IMR-90 (cell line): ENCODE measurements at places on chromosomes 1 and 21.
A peak's percentile ranks its signal among the peaks of the same experiment; 100 is the strongest.

DNA sequence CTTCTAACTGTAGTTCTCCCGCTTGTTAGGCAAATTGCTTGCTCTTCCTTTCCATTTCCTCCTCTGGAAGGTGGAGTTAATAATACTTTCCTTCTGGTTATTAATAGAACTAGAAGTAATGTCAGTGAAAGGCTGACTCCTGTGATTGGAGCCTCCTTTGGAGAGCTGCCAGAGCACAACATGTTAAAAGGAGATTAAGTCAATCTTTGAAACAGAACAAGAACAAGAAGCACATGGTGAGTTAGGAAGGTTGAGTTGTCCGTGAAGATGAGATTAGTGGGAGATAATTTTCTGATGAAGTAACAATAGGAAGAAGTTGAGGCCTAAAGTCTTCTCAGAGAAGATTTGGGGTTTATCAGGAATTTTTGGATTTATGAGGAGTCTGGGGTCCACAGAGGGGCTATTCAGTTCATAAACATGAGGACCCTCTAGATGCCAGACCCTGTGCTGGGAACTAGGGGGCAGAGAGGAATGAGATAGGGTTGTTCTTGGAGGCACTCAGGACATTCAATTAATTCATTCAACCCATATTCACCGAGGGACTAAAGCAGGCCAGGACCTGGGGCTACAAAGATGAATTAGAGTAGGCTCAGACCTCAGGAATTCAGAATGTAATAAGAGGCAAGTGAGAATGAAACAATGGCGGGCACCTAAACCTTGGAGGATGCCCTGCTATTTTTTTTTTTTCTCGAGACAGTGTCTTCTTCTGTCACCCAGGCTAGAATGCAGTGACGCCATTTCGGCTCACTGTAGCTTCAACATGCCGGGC lies 40.7 kb upstream of the DHCR24 start:
- DNase-seq, result peak; percentile 63

DNA sequence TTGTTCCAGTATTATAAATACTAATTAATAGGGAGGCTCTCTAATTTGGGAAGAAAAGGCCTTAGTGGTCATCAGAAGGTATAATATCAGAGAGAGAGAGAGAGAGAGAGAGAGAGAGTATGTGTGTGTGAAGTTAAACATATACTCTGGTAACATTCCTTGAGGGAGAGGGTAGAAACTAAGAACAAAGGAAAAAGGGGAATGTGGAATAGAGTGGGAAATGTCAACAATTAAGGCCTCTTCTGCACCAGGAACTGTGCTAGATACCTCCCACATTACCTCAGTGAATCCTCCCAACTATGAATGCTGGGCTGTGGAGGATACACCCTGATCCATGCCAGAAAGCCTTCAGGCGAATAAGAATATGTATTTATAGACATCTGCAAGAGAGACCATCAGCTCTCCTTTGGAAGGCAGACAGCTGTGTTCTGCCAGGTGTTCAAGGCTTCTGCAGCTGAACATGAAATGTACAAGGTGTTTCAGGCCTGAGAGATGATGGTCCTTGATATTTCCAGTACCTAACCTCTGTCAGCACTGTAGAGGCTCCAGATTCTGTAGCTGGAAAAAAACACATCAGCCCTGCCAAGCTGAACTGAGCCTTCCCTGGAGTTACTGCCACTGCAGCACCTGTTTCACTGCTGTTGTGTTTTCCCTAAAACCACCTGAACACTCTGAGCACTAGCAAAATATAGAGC lies 29.1 kb downstream of the TBX15 start:
- DNase-seq, result no peak

- DNase-seq, result no peak
Observed at GRCh38 chr1:205726619-205727125, 23.3 kb downstream of the NUCKS1 start.

DNA sequence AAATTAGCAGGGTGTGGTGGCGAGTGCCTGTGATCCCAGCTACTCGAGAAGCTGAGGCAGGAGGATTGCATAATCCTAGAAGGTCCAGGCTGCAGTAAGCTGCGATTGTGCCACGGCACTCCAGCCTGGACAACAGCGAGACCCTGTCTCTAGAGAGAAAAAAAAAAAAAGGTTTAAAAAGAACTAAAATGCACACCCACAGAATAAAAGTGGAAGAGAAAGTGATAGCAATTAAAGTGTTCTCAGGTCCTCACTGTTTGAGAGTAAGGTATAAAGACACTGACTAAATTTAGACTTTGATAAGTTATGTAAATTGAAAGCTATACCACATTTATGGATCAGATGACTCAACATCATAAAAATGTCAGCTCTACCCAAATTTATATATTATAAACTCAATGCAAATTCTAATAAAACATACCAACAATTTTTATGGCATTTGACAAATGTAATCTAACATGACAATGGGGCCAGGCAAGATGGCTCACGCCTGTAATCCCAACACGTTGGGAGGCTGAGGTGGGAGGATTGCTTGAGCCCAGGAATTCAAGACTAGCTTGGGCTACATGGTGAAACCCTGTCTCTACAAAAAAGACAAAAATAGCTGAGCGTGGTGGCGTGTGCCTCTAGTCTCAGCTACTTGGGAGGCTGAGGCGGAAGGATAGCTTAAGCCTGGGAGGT lies 11.8 kb downstream of the ZBTB17 start:
- DNase-seq, result no peak

GRCh38 chr21:17402937-17403336 lies 109.9 kb upstream of the CXADR start:
- peak; percentile 4 for DNase-seq

GRCh38 chr21:45256021-45256911 lies 31.4 kb downstream of the POFUT2 start:
- no peak for DNase-seq

DNA sequence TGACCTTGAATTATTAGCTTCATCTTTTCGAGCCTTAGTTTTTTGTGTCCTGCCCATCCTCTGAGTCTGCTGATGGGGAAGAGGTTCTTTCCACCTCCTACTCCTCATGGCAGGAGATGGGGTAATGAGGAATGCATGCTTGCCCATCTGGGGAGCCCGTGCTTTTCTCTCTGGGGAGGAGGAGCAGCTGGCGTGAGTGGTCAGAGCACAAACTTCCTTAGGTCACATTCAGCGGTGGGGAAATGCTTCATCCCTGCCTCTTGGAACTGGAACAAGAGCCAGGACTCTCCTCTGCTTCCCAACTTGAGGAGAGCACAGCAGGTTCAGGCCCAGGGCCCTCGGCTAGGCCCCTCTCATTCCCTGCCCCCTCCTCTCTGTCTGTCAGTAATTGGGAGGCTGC lies 155.0 kb downstream of the PCNX2 start:
- no peak for DNase-seq

DNA sequence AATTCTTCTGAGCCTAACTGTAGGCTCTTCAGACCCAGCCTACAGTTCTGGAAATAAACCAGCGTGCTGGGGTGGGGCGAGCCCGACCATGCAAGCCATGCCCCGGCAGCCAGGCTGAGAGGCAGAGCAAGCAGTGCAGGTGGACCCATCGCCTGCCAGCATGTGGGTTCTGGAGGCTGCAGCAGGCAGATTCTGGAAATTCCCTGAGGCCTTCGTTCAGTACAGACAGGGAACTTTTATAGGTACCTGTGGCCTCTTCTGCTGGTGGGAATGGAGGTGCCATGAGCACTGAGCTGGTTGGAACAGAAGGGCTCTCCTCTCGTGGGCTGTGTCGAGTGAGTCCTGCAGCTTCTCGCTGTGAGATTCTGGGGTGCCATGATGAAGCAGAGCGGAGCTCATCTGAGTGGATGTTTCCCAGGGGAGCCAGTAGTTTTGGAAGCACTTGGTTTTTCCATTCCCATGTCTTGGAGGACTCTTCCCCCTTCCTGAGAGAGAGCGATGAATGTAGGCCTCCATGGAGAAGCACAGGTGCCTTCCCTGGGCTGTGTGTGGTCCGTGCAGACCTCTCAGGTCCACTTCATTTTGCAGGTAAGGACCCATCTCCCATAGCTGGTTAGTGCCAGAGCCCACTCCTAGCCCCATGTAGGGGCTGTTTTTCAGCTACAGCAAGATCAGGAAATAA lies 94.1 kb downstream of the PCBP3 start:
- DNase-seq, result no peak

DNA sequence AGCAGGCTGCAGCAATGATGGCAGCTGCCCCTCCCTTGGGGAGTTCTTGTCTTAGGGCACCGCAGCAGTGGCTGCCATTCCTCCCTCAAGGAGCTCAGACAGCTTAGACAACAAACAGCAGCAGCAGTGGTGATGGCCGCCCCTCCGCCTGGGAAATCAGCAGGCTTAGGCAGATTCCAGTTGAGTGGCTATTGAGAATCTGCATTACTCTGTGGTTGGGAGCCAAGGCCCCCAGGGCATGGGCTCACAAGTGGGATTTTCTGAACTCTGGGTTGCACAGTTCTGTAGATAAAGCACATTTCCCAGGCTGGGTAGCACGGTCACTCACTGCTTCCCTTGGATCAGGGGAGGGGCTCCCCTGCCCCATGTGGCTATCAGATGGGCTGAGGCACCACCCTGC lies 1280.7 kb upstream of the TMPRSS15 start:
- no peak for DNase-seq

DNA sequence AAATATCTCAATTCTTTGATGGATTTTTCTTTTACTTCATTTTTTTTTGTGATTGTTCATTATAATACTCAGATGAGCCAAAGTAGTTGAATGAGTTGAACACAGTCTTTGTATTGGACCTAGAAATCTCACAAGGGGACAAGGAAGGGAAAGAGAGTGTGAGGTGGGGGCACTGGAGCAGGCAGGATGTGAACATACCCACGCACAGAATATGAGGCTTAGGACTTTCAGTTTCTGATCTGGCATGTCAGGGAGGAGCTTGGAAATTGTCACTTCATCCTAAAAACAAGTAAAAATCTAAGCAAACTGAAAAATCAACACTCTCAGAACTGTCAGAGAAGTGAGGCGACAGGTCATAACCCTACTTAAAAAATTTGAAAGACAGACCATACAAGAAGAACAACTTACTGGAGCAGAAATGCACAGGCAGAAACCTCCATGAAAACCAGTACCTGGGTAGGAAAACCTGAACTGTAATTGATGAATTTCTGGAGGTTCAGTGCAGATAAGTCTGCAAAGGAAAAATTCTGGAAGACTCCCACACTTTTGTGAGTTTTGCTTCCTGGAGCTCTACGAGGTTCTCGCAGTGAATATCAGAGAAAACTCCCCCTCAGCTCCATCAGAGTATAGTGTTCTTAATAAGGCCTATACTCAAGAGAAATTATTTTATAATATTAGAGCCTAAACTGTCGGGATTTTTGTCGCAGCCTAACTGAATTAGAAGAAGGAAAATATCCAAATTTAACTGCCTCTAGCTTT lies 3.6 kb upstream of the PTGS2 start:
- no peak for DNase-seq

DNA sequence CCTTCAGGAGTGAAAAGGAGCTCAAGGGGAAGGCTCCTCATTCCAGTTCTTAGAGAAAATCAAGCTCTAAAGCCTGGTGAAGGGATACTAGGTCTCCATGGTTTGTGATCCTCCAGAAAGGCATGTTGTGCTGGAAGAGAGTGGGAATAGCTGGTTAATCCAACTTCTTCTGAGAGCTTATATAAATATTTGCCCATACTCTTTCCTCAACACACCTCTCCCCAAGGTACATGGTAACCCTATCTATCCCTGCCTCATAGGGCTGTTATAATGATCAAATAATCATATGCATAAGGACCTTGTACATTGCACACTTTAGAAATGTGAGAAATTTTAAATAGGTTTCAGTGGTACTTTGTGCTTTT lies 14.6 kb downstream of the XKR8 start:
- DNase-seq, result no peak

GRCh38 chr1:95023399-95024043 lies 49.2 kb downstream of the ALG14 start:
- DNase-seq, result peak; percentile 96

DNA sequence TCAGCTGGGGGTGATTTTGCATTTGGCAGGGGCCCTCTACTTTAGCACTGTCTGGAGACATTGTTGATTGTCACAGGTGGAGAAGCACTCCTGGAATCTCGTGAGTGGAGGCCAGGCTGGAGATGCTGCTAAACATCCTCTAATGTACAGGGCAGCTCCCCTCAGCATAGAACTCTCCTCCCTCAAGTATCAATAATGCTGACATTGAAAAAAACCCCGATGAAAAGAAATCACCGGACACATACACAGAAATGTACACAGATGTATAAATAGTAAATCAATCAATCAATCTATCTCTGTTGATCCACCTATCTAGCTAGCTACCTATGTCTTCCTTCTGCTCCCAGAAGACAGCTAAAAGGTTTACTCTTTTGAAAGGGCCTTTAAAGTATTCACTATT lies 89.4 kb upstream of the KCNJ15 start:
- DNase-seq, result no peak

DNA sequence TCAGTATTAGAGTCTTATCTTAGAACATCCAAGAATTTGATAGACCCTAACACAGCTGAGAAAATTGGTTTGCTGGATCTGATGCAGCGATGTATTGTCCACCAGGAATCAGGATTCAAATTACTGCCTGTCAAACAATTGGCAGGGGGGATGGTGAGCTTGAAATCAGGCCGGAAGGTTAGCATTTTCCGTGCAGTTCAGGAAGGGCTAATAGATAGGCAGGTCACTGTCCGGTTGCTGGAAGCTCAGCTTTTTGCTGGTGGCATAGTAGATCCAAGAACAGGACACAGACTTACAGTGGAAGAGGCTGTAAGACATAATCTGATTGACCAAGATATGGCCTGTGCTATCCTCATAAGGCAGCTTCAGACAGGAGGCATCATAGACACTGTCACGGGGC lies 127.2 kb downstream of the MACF1 start:
- no peak for DNase-seq

GRCh38 chr1:179178950-179179349 lies 50.5 kb downstream of the ABL2 start:
- DNase-seq, result peak; percentile 72

DNA sequence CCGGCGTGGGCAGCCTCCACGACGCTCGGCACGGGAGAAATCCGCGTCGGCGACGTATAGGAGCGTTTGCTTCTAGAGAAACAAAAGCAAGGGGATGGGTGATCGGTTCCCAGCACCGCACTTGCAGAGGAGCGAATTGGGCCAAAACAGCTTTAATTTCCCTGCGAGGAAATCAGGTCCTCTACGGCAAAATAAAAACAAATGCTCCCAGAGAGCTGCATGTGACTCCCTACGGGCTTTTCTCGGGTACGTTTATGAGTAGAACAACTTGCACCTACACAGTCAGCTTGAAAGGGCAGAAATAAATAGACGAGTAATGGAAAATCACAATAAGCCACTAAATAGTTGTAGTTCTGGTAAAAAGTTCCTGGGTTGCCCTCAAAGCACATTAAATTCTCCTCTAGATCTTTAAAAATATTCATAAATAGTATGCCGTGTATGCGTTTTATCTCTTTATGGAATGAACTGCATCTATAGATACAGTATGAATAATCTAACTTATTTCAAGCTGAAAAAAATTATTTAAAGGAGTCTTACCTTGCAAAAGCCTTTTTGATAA lies 1.2 kb downstream of the NHLH2 start:
- no peak for DNase-seq
